CD4-positive, alpha-beta T cell treated with Interferon gamma for 1 hour (primary cell): ENCODE measurements at places on chromosomes 2 and 18.

- DNase-seq: no peak
Measured at GRCh38 chr2:105784589-105784988, 39.9 kb downstream of the NCK2 start.

DNA sequence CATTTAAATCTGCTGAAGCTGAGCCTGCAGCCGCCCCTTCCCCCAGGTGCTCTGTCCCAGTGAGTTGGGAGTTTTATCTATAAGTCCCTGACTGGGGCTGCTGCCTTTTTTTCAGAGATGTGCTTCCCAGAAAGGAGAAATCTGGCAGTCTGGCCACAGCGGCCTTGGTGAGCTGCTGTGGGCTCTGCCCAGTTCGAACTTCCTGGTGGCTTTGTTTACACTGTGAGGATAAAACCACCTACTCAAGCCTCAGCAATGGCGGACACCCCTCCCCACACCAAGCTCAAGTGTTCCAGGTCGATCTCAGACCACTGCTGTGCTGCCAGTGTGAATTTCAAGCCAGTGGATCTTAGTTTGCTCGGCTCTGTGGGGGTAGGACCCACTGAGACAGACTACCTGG is 97.3 kb downstream of the ACAA2 start:
- no peak for DNase-seq

- no peak for DNase-seq
Measured at GRCh38 chr18:63511285-63511684, 30.9 kb upstream of the SERPINB12 start.

- DNase-seq: no peak
Measured at GRCh38 chr2:24878341-24878740, 41.7 kb downstream of the ADCY3 start.

- no peak for DNase-seq
Measured at GRCh38 chr2:129768036-129768386, 211.5 kb upstream of the RAB6C start.

GRCh38 chr2:2000018-2000723 is 255.9 kb upstream of the PXDN start:
- no peak for DNase-seq

GRCh38 chr2:69964353-69964841 is 3.0 kb upstream of the ASPRV1 start:
- DNase-seq: no peak

- DNase-seq: no peak
Measured at GRCh38 chr2:59986511-59986910, 566.9 kb downstream of the BCL11A start.

DNA sequence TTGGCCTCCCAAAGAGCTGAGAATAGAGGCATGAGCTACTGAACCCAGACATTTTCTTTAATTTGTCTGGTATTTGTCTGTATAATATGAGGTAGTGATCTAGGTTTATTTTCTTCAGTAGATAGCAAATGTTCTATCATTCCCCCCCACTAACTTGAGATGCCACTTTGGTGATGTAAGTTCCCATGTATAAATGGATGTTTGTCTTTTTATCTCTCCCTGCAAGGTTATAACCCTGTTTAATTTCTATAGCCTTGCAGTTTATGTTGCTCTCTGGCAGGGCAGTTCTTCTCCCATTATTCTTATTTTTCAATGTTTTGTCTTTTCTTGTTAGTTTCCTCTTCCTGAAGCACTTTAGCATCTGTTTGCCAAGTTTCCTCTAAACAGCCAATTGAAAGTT is 39.1 kb upstream of the MAP4K4 start:
- DNase-seq: no peak

DNA sequence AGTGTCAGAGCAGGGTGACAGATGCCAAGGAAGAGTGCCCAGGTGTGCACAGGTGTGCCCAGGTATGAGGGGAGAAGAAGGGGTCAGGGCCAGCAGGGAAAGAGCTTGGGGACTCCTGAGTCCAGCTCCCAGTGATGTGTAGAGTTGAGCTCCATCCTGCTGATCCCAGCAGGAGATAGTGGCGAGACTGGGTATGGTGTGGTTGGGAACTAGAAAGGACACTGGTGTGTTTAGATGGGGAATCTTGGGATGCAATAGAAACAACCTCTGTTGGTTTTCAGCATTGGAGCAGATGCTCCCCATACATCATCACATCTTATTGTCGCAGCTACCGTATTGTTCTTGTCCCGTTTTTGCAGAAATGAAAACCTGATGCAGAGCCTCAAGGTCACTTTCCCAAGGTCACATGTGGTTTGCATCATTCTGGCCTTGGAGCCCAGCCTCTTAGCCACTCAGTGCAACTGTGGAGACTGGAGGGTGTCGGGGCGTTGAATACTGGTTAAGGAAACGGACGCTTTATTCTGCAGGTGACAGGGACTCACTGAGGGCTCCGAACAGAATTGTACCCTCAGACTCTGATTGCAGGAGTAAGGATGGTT is 166.7 kb downstream of the AGAP1 start:
- DNase-seq: no peak

- no peak for DNase-seq
Measured at GRCh38 chr2:203693242-203693879, 13.1 kb upstream of the CD28 start.

- no peak for DNase-seq
Measured at GRCh38 chr18:35343488-35343935, 708 bp downstream of the ZNF24 start.

GRCh38 chr2:108167699-108168098 is 72.1 kb upstream of the SULT1C3 start:
- no peak for DNase-seq

DNA sequence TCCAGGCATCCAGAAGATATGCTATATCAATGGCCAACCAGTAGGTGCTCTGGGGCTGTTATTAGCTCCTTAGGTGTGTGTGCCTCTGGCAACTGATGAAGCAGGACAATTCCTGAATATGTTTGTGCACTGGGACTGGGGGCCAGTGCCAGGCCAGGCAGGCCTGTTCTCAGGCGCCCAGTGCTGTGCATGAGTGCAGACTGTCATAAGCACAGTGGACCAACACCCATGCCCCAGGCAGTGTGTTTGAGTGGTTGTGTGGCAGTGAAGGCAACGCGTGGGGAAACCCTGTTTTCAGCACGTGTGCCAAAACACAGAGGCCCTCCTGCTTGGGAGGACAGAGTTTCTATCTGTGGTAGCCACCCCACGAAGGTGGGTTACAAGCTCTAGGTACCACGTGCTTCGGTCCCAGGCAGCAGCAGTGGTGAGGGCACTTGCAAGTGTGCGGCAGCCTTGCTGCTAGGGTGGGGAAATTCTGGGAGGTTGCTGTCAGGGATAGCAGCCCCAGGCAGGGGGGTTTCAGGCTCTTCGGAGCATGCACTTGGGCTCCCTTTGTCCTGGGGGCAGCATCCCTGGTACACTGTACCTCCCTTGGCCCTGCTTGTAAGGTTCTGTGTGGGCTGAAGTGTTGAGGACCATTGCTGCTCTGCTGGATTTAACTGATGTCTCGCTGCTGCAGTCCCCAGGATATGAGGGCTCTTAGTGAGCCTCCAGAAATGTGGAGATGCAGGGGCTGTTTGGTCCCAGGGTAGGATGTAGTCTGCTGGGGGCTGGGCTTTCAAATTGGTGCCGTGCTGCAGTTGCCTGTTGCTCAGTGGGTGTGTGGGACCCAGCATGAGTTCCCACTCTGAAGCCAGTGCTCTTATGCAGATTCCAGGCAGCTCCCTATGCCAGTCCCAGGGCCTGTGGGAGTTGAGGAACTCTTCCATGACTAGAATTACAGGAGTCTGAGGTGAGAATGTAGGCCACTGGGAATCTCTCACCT is 280.9 kb downstream of the RPRM start:
- DNase-seq: no peak

- no peak for DNase-seq
Measured at GRCh38 chr18:5961828-5962150, 66.5 kb upstream of the TMEM200C start.

GRCh38 chr2:217402761-217403383 is 543.0 kb upstream of the TNP1 start:
- DNase-seq: no peak

DNA sequence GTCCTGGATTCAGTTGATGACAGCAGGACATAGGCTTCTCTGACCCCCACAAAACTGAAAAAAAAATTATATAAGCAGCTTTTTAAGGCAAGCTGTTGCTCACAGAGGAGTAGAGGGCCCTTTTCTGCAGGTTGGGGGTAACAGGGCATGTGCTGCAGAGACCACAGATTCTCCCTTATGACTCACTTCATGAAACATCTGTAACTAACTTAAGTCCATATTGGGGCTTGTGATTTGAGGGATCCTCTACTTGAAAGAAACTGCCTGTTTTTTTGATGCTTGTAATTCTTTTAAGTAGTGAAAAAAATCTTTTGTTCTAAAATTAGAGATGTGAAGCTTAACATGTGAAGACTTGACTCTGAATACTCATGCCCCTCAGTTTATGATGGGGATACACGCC is 33.4 kb downstream of the XRCC5 start:
- no peak for DNase-seq

GRCh38 chr2:1702186-1702565 is 42.1 kb downstream of the PXDN start:
- no peak for DNase-seq

GRCh38 chr2:216108310-216108966 is 710 bp upstream of the XRCC5 start:
- DNase-seq: no peak

DNA sequence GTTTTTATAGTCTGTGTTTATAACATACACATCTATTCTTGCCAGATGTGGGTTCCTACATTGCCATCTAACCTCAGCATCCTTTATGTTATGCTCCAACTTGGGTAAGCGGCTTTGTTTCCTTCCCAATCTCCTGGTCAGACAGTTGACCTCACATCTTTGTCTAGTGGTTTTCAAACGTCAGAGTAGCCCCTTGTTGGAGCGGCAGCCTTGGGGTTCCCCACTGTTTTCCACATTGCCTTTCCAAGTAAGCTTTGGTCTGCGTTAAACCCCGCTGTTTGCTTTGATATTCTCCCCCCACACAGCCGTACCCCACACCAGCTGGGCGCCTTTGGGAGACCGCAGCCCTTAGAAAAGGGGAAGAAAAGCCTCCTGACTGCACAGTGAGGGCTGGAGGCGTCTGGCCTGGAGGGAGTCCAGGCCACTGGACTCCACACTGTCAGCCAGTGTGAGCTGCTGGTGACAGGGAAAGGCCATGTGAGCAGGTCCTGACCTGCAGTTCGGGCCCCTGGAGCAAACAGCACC is 83.3 kb downstream of the MALT1 start:
- DNase-seq: peak; percentile 14

DNA sequence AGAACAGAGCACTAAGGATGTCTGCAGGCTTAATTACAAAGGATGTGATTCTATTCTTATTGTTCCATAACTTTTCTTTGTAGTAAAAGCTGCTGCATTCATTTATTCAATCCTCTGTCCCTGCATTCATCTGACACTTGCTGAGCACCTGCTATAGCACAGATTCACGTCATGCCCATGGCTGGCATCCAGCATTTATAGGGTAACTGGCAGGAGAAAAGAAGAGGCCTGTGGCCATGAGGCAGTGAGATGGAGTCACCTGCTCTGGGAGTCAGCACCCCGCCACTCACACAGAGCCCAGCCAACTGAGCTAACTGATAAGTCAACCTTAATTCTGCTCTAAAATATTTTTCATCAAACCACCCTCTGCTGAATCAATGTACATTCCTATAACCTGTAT is 18.3 kb upstream of the CDC42EP3 start:
- DNase-seq: no peak

DNA sequence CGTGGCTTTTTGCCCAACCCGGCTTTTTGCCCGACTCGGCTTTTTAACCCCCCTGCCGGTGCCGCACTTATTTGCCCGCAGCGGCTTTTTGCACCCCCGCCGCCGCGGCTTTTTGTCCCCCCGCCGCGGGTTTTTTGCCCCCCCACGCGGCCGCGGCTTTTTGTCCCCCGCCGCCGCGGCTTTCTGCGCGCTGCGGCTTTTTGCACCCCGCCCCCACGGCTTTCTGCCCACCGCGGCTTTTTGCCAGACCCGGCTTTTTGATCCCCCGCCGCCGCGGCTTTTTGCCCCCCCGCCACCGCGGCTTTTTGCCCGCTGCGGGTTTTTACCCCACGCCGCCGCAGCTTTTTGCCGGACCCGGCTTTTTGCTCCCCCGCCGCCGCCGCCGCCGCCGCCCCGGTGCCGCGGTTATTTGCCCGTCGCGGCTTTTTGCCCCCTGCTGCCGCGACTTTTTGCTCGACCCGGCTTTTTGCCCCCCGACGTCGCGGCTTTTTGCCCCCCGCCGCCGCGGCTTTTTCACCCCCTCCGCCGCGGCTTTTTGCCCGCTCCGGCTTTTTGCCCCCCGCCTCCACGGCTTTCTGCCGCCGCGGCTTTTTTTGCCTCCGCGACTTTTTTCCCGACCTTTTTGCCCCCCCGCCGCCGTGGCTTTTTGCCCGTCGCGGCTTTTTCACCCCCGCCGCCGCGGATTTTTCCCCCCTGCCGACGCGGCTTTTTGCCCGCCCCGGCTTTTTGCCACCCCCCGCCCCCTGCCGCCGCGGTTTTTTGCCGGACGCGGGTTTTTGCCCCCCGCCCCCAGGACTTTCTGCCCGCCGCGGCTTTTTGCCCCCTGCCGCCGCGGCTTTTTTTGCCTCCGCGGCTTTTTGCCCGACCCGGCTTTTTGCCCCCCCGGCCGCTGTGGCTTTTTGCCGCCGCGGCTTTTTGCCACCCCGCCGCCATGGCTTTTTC is 2786.5 kb downstream of the RPIA start:
- DNase-seq: no peak
